ENCODE measurements at places on chromosomes 2 and 18.
A peak's percentile ranks its signal among the peaks of the same experiment; 100 is the strongest.

- no peak for DNase-seq
These were observed 2.5 kb downstream of the ASXL3 start for GRCh38 chr18:33580546-33580945.

GRCh38 chr2:203737360-203737759 is 30.9 kb downstream of the CD28 start:
- no peak for DNase-seq

- DNase-seq, result no peak
These were observed 54.5 kb upstream of the NPAS2 start for GRCh38 chr2:100765481-100765880.

DNA sequence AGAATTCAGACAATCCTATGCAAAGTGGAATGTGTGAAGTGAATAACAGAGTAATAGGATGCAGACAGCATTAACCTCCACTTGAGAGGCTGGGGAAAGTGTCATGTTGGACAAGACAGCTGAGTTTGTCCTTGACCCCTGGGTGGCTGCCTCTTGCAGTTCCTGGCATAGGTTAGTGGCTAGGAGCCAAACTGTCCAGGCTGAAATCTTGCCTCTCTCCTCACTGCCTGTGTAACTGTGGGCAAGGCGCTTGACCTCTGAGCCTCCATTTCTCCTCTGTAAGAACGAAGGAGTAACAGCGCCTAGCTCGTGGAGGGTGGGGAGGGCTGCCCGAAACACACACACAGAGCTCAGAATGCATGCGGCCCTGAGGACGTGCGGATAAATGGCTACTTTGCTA is 34.8 kb upstream of the LDLRAD4 start:
- DNase-seq, result no peak

GRCh38 chr18:74147779-74148542 is at the start of the genes FBXO15 and TIMM21:
FBXO15 (minus strand) TSS chr18:74147834; CDS start chr18:74147785, 49 bp downstream.
TIMM21 (plus strand) TSS chr18:74148523; CDS start chr18:74148809, 286 bp downstream.
- peak; percentile 94 for DNase-seq

DNA sequence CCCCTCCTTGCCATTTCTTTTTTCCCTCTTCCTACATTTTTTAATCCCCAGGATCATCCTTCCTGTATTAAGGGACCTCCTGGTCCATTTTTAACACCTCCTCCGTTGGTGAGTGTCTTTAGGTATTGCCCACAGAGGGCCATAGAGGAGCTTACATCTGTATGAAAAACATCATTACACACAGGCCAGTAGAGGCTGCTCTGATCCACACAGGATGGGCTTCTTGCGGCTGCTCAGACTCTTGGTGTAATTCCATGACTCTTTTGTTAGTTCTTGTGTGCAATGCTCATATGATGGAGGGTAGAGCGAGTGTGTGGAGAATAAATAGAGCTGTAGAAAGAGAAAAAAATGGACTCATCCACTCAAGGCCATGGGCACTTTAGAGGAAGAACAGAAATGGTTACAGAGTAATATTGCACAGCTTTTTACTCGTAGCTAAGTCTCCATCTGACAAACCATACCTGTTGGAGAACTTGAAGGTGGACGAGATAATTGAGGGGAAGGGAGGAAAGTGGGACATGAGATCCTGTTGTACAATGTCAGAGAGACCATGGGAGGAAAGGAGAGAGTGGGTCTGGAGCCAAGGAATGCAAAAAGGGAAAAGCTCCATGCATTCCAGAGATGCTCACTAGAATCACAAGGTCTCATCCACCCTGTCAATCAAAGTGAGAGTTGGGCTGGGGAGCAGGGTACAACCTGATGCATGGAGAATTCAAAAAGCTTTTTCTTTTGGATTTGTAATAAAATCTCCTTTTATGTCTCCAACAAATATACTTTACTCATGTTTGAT is 129.7 kb upstream of the TNP1 start:
- no peak for DNase-seq

- no peak for DNase-seq
These were observed 313.6 kb upstream of the MC4R start for GRCh38 chr18:60686142-60686541.

- DNase-seq, result no peak
These were observed 8.9 kb downstream of the INPP4A start for GRCh38 chr2:98453531-98453930.

- no peak for DNase-seq
These were observed 42.1 kb upstream of the TTC39C start for GRCh38 chr18:23972453-23972852.

GRCh38 chr2:27088634-27089033 is 2.1 kb downstream of the KHK start:
- no peak for DNase-seq

DNA sequence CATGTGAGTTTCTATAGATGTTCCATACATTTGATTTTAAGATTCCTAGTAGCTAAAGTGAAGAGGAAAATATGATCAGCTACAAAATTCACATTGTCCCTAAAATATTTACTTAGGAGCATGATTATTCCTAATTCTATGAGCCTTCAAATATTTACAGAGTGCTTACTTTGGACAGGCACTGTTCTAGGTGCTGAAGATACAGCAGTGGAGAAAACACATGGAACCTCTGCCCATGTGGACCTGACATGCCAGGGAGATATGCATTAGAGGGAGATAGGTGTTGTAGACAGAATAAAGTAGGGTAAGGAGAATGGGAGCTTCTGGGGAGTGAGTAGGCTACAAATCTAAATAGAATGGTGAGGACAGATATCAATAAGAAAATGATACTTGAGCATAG is 62.6 kb upstream of the TACR1 start:
- DNase-seq, result no peak

DNA sequence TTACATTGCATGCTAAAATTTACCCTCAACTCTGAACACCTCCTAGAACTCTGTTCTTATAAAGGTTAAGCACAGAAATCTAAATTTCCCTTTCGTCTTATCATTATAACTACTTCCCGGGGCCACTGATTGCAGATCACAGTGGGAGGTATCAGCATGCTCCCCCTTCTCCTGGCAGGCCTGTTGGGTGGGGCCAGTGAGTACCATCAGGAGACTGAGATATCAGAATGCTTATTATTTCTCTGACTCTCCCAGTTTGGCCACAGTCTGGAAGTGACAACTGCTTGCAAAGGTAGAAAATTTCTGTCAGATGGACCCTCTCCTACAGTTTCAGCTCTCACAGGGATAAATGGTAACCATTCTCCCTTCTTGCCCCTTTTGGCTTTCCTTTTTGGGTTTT is 62.6 kb downstream of the DSEL start:
- DNase-seq, result no peak

DNA sequence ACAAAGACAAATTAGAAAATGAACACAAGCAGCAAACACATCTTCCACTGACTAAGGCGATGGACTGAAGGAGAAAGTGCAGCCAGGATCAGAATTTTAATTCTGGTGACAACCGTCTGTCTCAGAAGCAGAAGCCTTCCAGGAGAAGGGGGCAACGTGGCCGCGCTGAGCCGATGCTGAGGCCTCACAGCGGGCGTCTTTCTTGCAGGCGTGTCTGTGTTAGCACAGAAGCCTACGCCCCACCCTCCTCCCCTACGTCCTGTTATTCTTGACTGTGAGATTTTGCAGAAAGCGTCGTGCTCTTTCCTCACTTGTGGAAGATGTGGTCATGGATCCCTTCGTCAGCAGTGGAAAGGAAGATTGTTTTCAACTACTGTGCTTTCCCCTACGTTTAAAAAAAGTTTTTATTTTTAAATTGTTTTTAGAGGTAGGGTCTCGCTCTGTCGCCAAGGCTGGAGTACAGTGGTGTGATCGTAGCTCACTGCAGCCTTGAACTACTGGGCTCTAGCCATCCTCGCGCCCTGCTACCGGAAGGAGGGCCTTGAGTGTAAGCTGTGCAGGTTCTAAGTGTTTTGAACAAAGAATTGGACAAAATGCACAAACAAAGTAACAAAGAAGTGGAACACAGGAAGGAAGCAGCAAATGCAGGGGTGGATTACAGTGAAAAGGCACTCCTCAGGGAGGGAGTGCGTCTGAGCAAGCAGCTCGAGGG is 422.0 kb downstream of the GALR1 start:
- no peak for DNase-seq

DNA sequence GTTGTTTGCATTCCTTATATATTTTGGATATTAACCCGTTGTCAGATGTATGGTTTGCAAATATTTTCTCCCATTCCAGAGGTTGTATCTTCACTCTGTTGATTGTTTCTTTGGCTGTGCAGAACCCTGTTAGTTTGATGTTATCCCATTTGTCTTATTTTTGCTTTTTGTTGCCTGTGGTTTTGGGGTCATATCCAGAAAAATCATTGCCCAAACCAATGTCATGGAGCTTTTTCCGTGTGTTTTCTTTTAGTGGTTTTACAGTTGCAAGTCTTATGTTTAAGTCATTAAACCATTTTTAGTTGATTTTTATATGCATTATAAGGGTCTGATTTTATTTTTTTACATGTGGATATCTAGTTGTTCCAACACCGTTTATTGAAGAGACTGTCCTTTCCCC is 35.8 kb downstream of the PPIG start:
- DNase-seq, result no peak

GRCh38 chr2:26284132-26284531 is 39.4 kb downstream of the HADHB start:
- DNase-seq, result no peak

GRCh38 chr2:3603536-3604206 is 8.8 kb downstream of the COLEC11 start:
- no peak for DNase-seq

DNA sequence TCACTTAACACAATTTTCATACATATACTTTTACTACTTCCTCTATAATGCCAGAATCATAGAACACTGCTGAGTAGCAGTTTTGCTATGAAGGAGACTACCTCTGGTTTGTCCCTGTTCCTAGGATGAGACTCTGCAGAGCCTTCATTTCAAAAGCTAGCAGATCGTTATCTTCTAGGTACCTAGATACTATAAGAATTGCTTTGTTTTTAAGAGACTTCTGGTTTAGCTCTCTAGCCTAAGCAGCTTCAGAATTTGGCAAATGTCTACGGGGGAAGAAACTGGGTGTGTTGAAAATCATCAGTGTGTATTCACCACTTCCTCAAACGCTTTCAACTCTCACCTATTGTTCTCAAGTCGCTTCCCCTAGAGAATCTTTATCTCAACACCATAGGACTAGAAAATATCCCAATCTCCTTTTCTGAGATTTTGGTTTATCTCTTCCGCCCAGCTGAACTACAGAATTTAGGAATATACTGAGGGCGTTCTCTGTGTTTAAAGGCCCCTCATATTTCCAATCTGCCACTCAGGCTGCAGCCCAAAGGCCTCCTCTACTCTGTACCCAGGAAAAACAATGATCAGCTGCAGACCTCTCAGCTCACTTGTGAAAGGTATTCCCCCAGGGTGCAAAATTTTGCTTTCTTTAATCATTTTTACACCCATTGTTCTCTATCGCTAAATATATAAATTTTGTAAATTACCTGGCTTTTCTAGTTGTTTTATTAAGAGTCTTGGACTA is 28.7 kb downstream of the SMAD2 start:
- no peak for DNase-seq

DNA sequence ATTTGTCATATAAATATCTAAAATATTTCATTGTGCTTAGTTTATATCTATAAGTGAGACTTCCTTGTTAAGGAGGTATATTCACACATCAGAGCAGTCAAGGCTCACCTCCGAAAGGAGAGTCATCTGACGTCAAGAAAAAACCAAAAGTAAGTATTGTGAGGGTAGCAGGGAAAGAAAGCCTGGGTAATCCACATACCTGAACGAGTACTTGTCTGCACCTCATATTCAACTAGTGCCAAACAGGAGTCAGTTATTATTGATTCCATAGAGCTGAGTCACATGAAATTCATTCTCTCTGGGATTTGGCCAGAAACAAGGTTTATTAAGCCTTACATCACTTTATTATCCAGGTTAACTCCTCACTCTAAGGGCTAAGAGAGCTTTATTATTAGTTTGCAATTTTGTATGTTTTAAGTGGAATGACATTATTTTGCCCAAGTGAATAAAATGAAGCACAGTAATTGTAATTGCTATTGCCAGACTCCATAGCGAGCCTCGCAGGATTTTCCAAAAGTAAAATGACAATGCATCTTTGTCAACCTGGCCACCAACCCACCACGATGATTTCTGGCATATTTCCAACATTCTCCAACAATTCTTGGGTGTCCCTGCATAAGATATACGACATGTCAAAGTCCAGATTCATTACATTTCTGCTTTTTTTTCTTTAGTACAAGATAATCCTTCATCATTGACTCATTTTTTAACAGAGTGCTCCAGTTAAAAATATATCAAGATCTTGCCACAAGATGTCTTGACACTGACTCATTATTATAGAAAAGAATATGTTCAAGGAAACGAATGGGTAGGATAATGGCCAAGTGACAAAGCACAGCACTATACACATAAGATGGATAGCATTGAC is 1210.4 kb upstream of the ACVR2A start:
- no peak for DNase-seq

DNA sequence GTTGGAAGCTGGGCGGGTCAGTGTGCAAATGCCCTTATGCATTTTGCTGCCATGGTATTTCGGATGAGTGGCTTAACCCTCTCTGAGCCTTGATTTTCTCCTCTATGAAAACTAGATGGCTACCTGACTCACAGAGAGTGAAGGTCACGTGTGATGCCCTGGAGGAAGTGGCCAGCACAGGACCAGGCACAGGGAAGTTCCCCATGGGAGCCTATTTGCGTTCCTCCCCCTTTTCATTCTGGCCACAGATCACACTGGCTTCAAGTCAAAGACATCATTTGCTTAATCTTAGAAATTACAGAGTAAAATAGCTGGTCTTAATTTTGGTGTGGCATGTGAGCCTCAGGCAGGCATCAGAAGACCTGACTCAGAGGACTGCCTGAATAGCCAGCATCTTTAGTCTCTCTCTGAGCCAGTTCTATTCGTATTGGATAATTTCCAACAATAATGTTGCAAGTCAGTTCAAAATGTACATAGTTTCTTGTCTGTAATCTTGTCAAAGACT is 57.6 kb upstream of the CD302 start:
- DNase-seq, result no peak

- no peak for DNase-seq
These were observed 53.3 kb upstream of the B3GNT7 start for GRCh38 chr2:231342061-231342711.

DNA sequence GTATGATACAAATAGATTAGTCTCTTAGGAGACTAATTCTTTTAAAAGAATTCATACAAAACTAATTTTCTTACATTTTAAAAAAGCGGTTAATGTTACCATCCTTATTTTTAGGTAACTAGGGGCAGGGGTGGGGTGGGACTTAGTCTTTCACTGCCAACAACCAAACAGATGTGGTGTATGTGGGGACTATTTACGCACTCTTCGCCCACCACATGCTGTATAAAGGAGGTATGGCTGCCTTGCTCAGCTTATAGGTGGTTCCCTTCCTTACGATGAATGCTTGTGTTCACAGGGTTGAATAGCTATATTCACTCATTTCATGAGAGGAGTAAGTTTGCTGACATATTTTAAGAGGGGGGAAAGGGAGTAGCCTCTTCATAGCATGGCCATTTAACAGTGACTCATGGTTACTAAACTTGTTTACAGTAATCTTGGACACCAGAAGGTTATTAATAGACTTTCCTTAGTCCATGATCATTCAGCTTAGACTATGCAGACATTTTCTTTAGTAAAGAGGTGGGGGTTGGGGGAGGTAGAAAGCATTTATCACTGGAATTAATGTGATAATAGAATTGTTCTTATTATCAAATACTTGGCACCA is 61.8 kb downstream of the CAB39 start:
- no peak for DNase-seq
